Activated CD4-positive, alpha-beta T cell treated with anti-CD3 and anti-CD28 coated beads, Interleukin-2, amount 50 U/mL, for 4 hours (primary cell): ENCODE measurements at places on chromosomes 3 and 15.

- no peak for DNase-seq
Measured at GRCh38 chr3:58258392-58259055, 20.9 kb downstream of the ABHD6 start.

DNA sequence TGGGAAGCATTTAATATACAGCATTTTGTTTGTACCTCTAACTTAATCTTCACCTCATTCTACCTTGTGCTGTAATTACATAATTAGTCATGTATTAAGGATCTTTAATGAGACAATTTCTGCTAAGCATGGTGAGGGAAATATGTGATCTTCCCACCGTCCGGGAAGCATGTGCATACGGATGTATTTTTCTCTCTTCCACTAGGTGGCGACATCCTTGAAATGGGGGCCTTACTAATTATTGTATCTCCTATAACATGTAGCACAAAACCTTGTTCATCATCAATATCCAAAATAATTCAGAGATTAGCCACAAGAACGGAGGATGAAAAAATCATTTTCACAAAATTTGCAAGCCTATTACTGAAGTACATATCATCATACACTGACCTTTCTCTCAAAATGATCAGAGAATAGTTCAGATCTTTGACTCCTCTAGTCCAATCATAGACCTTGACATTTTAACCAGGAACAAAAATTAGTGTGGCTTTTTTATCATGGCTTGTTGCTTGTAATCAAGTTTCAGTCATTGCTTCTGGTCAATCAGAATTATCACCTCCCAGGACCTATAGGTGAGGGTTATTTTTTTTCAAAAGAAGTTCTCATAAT, 148.9 kb upstream of the GBE1 start:
- DNase-seq: no peak

DNA sequence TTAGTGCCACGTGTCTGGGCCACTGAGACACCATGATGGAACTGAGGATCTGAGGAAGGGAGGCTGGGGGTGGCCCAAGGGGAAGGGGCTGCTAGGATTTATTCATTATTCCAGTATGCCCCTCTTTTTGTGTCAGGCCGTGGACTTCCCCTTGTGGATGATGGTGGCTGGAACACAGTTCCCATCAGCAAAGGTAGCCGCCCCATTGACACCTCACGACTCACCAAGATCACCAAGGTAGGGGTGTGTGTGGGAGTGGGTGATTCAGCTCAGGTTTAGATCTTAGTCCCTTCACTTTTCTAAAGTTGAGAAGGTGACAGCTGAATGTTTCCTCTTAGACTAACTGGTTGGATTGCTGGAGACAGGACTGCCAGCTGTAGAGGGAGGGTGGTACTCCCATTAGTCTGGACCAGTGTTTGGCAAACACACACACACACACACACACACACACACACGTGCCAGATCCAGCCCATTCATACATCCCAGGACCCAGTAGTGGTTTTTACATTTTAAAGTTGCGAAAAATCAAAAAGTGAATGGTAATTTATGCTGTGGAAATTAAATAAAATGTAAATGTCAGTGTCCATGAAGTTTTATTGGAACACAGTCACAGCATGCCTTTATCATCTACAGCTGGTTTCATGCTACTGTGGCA, 11.4 kb downstream of the EIF4G1 start:
- DNase-seq: peak; percentile 40

DNA sequence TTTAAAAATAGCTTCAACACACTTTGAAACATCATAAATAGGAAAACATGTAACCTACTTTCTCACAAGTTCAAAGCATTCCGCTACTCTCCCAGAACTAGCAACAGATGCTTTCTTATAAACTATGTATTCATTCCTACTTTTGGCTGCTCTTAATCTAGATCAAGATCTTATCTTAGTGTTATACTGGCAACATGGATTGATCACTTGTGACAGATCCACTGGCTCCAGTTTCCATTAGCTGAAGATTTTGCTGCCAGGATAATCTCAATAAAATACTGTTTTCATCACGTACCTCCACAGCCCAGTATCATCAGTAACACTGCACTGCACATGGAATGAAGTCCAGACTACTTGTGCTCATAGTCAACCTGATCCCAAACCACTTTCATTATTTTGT, 491.7 kb upstream of the AGTR1 start:
- DNase-seq: no peak

DNA sequence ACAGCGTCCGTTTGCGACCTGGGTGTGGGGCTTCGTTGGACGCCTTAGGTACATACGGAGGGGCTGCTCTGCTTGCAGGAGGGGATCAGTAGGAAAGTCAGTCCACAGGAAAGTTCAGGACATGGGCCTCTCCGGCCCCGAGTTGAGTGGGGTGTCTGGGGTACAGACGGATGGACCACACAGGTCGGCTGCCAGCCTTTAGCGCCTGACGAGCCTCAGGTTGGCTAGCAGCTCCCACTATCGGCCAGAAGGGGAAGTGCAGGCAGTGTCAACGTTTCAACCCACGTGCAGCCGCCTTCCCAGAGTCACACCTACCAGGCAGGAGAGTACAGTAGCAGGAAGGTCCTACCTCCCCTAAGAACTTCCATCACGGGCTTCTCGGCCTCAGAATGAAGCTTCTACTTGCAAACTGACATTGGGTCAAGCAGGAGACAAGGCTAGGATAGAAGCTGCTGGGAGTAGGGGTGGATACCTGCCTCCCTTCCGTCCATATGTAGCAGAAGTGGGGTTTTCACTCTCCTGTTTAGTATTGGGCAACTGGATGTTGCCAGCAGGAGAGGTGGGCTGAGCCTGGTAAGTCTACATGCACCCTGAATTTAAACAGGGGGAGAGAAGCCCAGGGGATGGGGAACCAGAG, 1.8 kb upstream of the SCN5A start:
- DNase-seq: peak; percentile 57

DNA sequence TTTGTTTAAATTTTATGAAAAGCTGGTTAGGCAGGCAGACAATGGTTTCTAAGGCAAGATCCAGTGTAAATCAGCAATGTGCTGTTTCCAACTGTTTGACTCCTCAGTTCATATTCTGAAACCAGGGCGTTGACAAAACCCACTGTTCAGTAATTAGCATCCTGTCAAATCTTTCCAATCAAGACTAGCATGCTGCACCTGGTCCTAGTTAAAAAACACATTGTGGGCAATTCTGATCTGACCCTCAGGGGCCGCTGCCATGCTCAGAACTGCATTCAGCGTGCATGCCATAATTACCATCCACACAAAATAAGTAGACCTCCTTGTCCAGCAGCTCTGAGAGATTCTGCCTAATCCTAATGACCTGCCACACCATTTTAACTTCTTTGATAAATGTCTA, 20.9 kb upstream of the RBP1 start:
- DNase-seq: no peak

DNA sequence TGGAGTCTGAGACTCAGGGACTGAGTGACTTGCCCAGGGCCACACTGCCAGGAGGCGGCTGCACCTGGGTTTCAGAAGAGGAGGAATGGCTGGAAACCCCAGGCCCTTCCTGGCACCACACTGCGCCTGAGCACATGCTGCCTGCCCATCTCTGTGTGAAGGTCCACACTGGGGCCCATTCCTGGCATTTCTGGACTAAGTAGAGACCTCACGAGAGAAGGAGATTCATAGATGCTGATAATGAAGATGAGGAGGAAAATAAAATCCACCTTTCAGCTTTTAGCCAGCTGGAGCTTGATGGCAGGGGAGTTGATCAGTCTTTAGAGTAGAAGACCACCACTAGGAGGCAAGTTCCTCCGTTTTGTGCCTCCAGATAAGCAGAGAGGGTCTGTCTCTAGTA, 40.2 kb upstream of the TF start:
- no peak for DNase-seq

GRCh38 chr3:125119752-125120378, 64.1 kb upstream of the HEG1 start:
- no peak for DNase-seq

DNA sequence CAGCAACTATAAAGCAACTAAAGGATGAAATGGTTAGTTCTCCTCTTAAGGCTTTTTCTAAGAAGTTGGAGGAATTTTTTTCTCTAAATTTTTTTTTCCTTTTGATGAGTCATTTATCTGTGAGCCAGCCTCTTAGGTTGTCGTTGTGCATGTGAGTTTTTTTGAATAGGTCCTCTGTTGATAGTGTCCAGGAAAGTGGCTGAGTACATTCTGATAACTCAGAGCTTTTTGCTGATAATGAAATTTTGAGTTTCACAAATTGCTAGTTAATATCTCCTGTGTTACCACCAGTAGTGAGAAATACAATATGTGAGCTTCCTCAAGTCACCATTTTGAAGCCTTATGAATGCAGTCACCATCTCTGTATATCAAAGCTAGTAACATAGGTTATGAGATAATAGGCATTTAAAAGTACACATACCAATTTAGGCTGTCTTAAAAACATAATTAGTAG, 7.1 kb upstream of the LXN start:
- no peak for DNase-seq

DNA sequence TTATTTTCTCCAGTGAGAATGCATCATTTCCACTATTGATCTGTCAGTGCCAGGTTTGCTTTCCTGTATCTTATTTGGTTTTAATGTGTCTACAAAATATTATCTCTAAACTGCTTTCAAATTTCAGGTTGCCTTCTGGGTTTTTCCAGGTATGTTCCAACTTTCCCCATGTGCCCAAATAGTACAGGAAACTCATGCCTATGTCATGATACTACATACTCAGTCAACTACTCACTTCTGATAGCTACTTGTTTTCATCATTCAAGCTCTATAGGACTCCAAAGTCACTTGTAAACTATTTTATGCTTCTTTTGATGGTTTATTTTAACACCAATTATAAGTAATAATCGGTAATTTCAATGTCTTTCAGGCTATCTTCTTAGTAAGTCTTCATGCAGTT, 134.8 kb upstream of the TTC14 start:
- no peak for DNase-seq

DNA sequence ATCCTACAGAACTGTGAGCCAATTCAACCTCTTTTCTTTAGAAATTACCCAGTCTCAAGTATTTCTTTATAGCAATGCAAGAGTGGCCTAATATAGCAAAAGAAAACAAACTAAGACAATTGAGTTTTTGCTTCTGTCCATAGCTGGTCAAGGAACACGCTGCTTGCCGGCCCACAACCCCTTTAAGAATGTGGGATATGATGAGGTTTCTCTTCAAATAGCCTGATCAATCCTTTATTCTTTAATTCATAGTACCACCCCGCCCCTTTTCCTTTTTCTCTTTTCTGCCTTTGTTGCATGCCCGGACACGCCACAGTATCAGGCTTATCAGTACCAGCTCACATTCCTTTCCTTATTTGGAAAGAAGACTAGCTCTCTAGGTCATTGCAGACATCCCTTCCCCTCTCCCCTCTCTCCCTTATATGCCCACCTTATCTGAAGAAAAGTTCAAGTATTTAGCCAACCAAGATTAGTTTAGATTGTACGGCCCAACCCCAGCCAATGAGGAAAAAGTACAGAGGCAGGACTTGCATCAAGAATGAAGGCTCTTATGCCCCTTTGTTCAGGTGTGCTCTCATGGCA, 404.5 kb downstream of the OCA2 start:
- no peak for DNase-seq

- no peak for DNase-seq
Measured at GRCh38 chr15:78637776-78638435, 3.1 kb downstream of the CHRNB4 start.

- DNase-seq: no peak
Measured at GRCh38 chr3:52880474-52880873, 16.9 kb downstream of the STIMATE start.

GRCh38 chr15:56939257-56939656, 20.8 kb downstream of the TCF12 start:
- DNase-seq: no peak

DNA sequence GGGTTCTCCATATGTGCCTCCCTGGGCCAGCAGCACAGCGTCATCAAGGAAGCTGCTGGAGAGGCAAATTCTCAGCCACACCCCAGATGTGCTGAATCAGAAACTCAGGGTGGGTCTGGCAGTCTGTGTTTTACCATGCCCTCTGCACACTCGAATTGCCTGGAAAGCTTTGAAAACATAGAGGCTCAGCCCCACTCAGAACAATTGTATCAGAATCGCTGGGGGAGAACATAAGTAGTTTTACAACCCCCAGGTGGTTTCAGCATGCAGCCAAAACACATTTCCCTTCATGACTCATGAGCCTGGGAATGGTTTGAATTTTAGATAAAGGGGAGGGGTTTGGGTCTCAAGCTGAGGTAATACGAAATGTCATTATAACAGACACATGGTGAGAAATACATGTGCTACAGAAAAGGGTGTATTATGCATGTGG, 9.6 kb downstream of the TGM4 start:
- no peak for DNase-seq

- no peak for DNase-seq
Measured at GRCh38 chr15:92749216-92749615, 93.6 kb upstream of the FAM174B start.

DNA sequence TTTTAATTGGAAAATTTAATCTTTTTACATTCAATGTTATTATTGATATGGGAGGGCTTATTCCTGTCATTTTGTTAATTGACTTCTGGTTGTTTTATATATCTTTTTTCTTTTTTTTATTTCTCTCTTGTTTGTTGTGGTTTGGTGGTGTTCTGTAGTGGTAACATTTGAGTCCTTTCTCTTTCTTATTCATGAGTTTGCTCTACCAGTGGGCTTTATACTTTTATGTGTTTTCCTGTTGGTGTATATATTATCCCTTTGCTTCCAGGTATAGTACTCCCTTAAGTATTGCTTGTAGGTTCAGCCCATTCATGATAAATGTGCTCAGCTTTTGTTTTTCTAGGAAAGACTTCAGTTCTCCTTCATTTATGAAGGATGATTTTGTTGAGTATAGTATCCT, 57.6 kb downstream of the GALK2 start:
- no peak for DNase-seq

GRCh38 chr3:17972476-17972875, 230.0 kb upstream of the TBC1D5 start:
- DNase-seq: no peak

GRCh38 chr15:28981351-28981720, 95.6 kb downstream of the APBA2 start:
- DNase-seq: no peak

DNA sequence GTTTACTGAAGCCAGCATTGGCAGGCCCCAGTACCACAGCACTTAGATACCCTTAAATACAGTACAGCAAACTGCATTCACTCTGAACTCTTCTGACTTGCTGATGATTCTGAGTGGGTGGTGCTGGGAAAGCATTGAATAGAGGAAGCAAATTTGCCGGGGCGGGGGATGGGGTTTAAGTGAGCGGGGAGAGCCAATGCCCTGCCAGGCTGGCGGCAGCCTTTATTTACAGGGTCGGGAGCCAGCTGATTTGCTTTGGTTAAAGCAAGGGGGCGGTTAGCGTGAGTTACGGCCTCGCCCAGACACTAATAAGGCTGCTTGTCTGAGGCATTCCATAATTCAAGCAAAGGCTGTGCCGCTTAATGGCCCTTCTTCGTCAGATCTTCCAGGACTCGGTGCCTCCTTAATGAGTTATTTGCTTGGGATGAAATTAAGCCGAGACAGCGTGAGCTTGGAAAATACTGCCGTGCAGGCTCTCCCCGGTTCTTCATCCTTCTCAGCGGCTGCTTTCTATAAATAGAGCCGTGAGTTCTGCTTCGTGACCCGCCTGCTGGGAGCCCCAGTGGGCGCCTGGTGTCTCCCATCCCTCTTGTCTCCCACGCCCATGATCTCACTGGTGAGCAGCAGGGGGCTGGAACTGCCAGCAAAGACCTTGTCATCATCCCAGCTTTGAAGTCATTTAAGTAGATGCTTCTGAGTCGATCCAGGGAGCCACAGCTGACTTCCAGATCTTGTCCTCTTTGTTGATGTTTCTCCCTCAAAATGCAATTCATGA, 25.8 kb downstream of the SPSB4 start:
- no peak for DNase-seq

GRCh38 chr15:40451527-40452158, 10.9 kb downstream of the BAHD1 start:
- DNase-seq: no peak
